ENCODE measurements at places on chromosomes 4 and X.

DNA sequence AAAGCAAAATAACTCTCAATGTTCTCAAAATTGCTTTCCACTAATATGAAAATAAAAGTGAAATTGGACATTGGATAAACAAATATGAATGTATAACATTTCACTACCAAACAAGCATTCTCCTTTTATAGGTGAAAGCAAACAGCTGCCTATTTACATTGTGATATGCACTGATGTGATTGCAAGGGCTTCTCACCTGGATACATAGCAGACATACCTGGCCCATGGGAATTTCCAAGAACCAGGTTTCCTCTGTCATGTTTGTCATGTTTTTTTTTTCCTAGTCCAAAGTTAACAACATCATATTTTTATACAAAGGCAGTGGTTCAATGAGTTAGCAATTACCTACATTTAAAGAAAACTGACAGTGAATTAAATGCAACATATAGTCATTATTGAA, 228.5 kb downstream of the ANKRD50 start:
- no peak for DNase-seq

DNA sequence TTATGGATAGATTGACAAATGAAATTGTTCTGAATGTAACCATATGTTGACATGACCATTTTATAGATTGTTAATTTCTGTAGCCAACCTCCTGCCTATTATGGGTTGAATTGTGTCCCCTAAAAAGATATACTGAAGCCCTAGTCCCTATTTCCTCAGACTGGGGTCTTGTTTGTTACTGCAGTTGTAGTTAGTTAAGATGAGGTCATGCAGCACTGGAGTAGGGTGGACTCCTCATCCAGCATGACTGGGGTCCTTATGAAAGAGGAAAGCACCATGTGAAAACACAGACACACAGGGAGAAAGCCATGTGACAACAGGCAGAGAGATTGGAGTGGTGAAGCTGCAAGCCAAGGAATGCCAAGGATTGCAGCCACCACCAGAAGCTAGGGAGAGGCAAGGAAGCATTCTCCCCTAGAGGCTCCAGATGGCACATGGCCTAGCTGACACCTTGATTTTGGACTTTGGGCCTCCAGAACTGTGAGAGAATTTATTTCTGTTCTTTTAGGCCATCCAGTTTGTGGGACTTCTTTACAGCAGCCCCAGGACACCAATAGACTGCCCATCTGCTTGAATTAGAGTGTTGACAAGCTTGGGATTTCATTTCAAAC, 14.0 kb downstream of the MTM1 start:
- no peak for DNase-seq

- DNase-seq: no peak
These were observed 38.4 kb downstream of the JAKMIP1 start for GRCh38 chr4:6161921-6162464.

DNA sequence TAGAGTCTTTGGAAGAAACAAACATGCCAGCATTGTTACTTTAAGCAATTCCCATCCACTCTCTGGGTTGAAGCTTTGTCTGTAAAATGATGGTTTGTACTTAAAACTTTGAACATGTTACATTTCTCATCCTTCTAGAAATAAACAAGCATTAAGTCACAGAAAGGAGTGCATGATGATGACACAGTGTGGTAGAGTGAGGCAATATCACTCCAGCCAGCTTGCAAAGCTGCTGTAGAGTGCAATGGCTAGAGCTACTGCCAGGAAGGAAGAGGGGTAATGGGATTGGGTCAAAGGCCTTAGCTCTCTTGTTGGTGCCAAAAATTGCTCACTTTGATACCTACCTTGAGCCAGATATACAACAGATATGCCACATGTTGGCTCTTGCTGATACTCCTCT, 12.3 kb upstream of the ENOX2 start:
- DNase-seq: no peak

- no peak for DNase-seq
These were observed 3.1 kb downstream of the NKX3-2 start for GRCh38 chr4:13541176-13541604.

- no peak for DNase-seq
These were observed 217.0 kb downstream of the RAB28 start for GRCh38 chr4:13267091-13267490.

DNA sequence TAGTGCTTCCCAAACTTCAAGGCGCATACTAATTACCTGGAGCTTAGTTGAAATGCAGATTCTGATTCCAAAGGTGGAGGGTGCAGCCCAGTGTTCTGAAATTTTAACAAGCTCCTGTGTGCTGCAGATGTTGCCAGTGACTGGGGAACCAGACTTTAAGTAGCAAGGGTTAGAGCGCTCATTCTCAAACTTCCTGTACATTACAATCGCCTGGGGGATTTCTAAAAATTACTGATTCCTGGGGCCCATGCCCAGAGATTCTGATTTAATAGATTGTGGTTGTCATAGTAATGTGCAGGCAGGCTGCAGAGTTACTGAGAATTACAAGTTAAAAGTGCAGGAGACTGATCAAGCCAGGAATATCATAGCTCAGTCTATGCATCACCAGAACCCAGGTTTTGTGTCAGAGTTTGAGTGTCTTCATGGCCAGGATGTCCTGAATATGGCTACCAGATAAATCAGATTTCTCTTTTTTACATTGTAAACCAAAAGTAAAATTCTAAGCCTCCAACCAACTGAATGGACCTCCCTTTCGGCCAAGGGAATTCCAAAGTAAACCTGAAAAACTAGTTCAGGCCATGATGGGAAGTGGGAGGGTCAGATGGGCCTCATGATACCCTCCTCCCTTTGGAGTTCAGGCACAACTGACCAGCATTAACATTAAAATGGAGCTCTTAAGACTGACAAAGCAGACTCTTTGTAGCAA, 121.6 kb downstream of the ATXN3L start:
- no peak for DNase-seq

DNA sequence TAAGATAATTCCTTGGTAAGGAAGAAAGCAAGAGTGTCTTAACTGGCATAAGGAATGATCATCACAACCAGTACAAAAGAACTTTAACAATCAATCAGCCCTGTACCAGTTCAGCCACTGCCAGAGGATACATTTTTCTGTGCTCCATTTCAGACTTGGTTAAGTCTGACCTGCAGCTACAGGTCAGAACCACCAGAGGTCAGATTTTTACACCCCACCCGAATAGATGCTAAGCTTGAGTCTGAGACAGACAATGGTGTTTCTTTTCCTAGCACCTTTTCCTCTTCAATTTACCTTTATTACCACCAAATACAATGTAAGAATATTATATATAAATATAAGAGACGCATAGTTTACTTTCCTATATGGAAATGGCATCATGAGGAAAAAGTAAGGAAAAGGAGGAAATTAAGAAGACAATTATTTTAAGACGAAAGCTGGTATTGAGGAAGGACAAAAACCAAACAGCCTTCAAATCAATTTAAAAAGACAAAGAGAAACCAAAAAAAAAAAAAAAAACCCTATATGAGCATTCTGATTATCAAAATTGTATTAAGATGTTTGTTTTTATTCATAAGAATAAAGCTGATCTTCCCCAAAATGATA, 215.3 kb upstream of the TTC29 start:
- DNase-seq: no peak

DNA sequence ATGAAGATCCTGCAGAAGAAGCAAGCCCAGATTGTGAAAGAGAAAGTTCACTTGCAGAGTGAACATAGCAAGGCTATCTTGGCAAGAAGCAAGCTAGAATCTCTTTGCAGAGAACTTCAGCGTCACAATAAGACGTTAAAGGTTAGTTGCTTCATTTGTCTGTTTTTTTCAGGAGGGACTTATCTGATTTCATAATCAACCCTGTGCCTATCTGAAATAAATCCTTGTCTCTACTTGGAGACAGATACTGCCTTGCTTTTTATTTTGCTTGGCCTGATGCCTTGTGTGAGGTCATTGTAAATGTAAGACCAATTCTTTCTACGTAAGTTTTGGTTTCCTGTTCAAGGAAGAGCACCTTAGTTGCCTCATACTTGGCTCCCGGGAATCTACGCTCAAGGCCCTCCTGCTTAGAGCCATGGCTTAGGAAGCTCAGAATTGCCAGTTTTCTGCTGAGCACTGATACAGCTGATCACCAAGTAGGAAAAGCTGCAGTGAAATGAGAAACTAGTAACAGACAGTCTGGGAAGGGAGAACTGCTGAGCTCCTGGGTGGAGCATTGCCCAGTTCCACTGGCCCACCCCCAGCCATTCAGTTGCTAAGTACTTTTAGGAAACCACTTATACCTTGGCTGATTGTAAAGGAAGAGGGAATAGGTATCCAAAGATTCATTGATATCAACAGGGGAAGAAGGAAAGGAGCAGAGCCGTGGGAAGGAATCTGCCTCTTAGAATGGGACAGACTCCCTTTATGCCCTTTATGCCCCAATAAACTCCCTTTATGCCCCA, 41.8 kb downstream of the RBBP7 start:
- DNase-seq: no peak
